ENCODE measurements at places on chromosomes 1 and 21.

- DNase-seq: no peak
These were observed 131.7 kb downstream of the PATJ start for GRCh38 chr1:61873994-61874393.

- DNase-seq: no peak
These were observed 96.3 kb downstream of the ARHGEF10L start for GRCh38 chr1:17635811-17636210.

- DNase-seq: no peak
These were observed 4.1 kb downstream of the CNN3 start for GRCh38 chr1:94922761-94923331.

DNA sequence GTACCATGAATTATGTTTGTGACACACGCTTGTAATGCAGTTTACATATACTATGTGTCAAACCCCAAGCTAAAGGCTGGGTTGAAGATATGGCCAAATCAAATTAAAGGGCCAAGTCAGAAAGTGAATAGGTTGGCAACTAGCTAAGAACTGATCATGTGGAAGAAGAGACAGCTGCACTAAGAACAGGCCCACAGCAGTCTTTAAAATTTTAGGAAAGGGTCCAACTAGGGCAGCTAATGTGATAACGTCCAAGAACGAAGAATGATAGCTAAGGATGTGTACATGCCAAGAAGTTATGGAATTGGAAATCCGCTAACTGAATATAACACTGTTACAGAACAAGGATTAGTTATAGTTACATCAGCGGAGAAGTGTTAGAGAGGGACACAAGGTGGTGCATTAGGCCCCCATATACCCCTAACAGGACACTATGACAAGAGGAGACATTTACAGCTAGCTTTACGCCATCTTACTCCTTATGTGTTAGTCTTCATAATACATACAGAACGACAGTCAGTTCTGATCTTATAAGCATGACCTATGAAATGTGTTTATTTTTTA lies 6.5 kb upstream of the RNF2 start:
- DNase-seq: no peak

DNA sequence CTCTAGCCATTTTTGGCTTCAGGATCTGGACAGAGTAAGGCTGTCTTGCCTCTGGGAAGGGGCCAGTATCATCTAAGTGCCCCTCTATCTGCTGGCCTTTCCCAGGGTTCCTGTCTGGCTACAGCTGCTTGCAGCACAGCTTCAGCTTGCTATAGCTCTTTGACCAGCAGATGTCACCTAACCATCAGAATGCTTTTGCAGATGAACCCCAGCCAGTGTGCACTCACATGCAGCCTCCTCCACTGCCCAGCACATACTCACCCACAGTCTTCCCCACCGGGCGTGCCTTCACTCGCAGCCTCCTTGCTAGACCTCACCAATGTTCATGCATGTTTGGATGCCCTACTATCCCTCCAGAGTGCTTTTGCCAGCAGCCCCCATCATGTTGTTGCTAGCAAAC lies 769.0 kb downstream of the BRINP3 start:
- peak; percentile 2 for DNase-seq

DNA sequence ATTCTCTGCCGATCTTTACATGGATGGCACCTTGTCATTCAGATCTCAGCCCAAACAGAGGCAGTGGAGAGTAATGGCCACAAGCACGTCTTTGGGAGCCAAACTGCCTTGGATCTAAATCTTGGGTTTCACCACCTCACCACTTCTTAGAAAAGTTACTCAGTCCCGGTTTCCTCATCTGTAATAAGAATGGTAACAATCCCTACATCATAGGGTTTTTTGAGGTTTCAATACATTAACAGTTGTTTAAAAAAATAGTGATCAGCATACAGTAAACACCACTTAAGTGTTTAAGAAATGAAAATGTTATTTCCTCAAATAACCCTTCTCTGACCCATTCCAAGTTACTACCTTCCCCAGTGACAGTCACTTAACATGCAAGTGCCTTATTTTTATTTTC lies 38.5 kb upstream of the KCNA3 start:
- DNase-seq: no peak

GRCh38 chr1:210635108-210635507 lies 306.4 kb downstream of the HHAT start:
- DNase-seq: no peak

- DNase-seq: no peak
These were observed 49.2 kb upstream of the IGSF21 start for GRCh38 chr1:18058206-18058921.

GRCh38 chr1:215228193-215228592 lies 145.7 kb downstream of the KCNK2 start:
- peak; percentile 0 for DNase-seq

- DNase-seq: no peak
These were observed 90.7 kb upstream of the TTC39A start for GRCh38 chr1:51420867-51421627.

- no peak for DNase-seq
These were observed 5.7 kb upstream of the OLIG2 start for GRCh38 chr21:33019885-33020557.

- no peak for DNase-seq
These were observed 38.0 kb downstream of the F5 start for GRCh38 chr1:169548282-169548681.

DNA sequence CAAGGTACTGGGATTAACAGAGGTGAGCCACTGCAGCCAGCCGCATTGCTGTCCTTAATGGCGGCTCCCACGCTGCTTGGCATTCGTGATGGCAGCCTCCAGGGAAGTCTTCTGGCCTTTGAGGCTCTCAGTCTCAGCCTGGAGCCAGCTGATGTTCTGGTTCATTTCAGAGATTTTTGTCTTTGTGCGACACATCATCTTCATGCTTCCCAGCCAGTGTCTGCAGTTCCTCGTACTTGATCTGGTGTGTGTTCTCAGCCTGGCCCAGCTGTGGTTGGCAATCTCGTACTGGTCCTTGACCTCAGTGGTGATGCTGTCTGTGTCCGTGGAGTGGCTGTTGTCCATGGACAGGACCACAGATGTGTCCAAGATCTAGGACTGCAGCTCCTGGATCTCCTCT lies 11.7 kb downstream of the SNRPE start:
- DNase-seq: no peak

- DNase-seq: no peak
These were observed 628.8 kb upstream of the ADAMTS5 start for GRCh38 chr21:27595716-27596115.

- DNase-seq: no peak
These were observed 107.0 kb downstream of the MRPS6 start for GRCh38 chr21:34180407-34180806.

DNA sequence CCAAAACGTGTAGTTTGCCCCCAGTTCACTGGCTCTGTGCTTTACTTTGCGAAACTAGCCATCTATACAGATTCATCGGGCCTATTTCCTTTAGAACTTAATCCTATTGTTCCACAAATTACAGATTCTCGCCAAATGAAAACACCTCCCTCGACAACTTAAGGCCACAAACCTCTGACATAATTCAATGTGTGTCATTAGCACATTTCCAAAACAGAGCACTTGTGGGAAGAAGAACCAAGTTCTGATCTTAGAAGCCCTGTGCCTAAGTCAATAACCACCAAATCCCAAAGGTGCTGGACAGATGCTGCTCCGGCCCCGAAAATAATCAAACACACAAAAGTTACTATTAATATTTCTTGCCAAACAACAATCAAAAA lies 93.9 kb downstream of the SLC45A1 start:
- peak; percentile 56 for DNase-seq

DNA sequence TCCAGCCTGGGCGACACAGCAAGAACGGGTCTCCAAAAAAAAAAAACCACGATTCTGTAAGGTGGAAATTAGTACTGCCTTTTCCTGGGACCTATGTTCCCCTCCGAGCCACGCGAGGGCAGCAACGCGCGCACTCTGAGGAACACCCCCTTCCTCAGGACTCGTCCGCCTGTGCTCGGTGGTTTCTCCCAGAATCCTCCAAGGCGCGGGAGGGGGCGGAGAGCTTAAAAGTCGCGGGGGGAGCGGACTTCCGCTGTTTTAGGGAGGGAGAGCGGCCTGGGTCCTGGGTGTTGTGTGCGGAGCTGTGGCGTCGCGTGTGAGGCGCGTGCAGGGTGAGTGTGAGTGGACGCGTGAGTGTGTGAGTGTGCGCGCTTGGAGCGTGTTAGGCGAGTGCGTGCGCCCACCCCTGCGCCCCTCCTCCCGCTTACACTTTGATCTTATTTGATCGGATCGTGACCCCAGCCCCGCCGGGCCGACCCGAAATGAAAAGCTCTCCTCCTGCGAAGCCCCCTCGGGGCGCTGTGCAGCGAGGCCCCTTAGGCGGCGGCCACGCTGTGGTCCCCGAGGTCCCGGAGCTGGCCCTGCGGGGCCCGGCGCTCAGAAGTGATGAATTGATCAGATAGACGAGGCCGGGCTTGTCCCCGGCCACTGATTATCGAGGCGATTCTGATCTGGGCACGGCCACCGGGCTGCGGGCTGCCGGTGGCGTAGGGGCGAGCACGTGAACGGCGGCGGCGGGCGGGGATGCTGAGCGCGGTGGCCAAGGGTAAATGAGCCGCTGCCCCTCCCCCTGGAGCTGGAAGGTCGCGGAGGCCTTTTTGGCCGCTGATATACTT lies 9.6 kb downstream of the TMEM167B start:
- peak; percentile 87 for DNase-seq

GRCh38 chr21:45102391-45102932 lies 28.1 kb downstream of the ADARB1 start:
- DNase-seq: peak; percentile 40

- DNase-seq: no peak
These were observed 170.8 kb downstream of the PLA2G4A start for GRCh38 chr1:186999506-186999905.

- no peak for DNase-seq
These were observed 54.5 kb downstream of the STYXL2 start for GRCh38 chr1:167148421-167148820.

DNA sequence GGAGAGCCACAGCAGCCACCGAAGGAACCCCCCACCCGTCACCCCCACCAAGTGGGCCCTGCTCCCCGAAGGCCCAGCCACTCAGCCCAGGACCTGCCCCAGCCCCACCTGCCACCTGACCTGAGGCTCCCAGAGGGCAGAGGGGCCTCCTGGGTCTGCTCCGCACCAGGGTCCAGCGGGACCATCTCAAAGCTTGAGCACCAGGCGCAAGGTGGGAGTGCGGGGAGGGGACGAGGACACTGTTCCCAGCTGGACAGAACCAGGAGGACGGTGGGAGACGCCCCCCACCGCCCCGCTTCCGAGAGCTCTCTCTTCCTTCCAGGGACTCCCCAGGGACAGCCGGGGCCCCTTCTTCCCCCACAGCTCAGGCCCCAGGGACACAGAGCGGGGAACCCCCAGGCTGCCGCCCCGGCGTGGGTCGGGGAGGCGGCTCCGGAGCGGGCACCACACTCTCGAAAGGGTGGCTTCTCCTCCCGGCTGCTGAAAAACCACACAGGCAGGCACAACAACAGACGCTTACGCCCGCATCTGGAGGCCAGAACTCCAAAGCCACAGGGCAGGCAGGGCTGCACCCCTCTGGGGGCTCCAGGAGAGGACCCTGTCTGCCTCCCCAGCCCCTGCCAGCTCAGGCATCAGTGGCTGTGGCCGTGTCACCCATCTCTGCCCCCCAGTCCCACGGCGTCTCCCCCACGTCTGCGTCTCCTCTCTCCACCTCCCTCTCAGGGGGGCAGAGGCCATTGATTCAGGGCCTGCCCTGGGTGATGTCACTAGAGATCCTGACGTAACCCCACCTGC lies 1.9 kb upstream of the TTLL10 start:
- no peak for DNase-seq

DNA sequence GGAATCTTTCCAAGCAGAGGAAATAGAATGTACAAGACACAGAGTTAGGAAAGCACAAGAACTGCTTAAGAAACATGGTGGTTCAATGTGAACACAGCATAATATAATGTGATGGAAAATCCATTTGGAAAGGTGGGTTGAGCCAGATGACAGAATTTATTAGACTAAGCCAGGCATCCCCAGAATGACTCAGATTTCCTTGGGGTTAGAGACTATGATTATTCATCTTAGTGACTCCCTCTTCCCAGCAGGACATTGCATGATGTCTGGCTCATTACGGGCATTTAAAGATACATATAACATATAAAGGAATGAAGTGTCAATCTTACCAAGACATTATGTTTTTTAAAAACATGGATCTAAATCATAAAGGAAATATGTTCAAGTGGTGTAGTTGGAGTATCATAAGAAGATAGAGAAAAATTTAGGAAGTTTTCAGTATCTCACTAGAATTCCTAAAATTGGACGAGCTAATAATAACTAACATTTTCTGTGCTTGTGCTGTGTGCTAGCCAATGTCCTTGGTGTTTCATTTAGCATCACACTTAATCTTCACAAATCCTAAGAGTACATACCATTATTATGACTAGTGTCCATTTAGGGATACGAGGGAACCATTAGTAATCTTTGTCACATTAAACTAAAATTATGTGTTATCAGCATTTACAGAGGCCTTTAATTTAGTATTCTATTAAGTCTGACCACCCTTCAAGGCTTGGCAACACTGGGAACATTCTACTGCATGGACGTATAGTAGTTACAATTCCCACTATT lies 41.0 kb upstream of the ST6GALNAC5 start:
- DNase-seq: no peak

GRCh38 chr1:61174060-61174795 lies 91.9 kb downstream of the NFIA start:
- no peak for DNase-seq

GRCh38 chr1:149936170-149936991 lies at the start of gene MTMR11:
Gene MTMR11, minus strand, starts transcription at chr1:149936879. Its CDS starts 232 bp downstream, at chr1:149936647.
- no peak for DNase-seq

DNA sequence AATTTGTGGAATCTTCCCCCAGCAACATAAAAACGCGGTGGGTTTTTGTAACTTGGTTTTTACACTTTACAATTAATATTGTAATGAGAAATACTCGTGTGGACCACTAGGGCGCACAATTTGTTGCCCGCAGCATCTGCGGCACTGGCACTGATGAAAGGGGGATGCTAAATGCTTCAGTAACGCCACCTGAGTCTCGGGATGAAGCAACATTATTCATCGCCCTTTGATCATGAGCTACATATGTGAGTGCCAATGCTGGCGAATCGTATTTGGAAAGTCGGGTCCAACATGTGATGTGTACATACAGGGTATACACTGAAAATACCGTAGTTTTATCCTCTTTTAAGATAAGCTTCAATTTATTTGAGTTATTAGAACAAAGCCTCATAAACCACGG lies 34.2 kb upstream of the COX20 start:
- no peak for DNase-seq

DNA sequence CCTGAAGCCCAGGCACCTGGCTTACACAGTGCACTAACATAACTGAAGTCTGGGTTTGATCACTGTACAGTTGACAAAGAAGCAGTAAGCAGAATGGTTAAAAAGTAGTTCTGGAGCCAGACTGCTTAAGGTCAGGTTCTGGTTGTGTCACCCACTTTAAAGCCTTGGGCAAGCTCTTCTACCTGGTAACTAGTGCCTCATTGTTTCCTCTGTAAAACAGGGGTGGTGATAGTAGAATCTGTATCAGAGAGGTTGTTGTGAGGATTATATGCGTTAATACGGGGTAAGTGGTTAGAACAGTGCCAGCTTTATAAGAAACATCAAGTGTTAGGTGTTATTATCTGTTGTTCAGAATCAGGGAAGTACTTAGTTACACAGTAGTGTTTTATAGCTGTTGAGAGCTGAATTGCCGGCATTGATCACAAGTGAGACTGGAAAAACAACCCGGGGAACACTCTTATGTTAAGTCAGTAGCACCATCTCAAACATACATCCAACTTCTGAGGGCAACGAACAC lies 3.7 kb downstream of the BACH1 start:
- DNase-seq: no peak

GRCh38 chr21:42187976-42188653 lies 30.8 kb upstream of the ABCG1 start:
- no peak for DNase-seq

- no peak for DNase-seq
These were observed 10.5 kb downstream of the MAEL start for GRCh38 chr1:166999500-167000055.

Measured in retinal pigment epithelial cell (primary cell).